ENCODE measurements at places on chromosomes 6 and 20.

DNA sequence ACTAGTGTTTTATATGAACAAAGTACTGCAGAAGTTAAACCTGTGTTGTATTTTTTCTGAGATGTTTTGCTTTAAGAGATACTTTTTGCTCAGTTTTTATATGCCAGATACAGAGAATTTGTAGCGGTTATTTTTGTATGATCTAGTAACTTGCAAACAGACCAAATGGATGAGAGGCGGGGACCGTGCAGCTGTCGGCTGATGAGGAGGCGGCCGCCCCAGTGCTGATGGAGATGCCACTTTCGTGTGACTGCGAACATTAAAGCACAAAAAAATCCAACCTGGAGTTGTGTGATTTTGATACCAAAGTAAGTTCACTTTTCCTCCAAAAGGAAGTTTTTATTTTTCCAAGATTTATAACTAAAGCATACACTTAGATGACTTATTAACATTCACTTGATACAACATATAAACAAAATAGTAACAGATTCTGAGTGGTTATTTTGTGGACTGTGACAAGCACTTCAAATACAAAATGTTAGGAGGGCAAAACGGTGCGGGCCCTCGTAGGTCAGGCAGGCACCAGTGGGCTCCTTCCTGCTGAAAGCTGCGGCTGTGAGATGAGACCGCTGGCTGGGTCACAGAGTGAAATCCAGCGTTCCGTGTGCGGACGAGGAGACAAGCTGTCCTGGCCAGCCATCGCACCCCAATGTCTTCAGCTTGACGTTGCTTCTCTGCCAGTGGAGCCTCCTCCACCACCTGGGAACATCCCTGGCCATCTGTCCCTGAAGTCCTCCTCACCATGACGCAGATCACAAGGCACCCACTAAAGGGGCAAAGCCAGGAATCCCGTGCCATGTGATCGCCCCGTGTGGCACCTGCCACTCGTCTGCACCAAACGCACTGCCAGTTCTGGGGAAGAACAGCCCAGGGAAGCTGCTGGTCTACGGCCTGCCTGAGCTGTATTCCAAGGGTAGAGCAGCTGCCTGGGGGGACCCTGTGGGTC is 4.0 kb upstream of the OGFR start:
- DNase-seq, result no peak

GRCh38 chr20:13554706-13555105 is 84.0 kb downstream of the TASP1 start:
- no peak for DNase-seq

GRCh38 chr6:74956559-74957428 is 249.1 kb downstream of the COL12A1 start:
- DNase-seq, result no peak

- DNase-seq, result no peak
These were observed 62.8 kb downstream of the SNX9 start for GRCh38 chr6:157885876-157886275.

DNA sequence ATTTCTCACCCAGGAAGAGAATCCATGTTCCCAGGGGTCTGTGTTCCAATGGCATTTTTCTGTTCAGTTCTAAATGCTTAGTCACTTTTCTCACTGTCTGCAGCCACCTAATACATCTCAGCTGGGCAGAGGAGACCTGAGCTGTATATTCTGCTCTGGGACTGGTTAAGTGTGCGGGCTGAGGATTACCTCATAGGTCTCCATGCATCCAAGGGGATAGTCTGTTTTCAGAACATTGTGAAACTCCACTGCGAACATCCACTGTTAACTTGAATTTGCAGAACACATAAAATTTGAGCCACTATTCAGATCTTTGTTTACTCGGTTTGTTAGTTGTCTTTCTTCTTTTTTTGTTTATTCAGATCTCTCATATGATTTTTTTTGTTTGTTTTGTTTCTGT is 947.1 kb downstream of the TFAP2A start:
- peak; percentile 87 for DNase-seq

DNA sequence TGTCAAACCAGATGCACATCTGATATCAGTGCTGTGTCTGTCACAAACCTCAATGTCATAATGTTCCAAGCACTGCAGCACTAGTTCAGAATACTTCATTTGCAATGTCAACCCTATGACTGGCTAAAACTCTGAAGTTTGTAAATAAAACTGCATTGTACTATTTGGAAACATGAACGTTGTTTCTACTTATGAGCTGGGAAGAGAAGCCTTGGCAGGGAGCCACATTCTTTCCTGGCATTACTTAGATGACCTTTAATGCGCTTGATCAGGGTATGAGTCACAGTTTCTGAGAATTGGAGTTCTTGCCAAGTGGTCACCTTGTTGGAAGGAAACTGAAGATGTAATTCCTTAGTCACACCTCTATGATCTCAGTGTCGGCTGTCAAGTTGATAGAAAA is 664.8 kb upstream of the MMS22L start:
- peak; percentile 26 for DNase-seq

GRCh38 chr6:79609225-79609595 is 21.9 kb upstream of the SH3BGRL2 start:
- DNase-seq, result no peak

- no peak for DNase-seq
These were observed 98.3 kb downstream of the HAO1 start for GRCh38 chr20:7841971-7842310.

DNA sequence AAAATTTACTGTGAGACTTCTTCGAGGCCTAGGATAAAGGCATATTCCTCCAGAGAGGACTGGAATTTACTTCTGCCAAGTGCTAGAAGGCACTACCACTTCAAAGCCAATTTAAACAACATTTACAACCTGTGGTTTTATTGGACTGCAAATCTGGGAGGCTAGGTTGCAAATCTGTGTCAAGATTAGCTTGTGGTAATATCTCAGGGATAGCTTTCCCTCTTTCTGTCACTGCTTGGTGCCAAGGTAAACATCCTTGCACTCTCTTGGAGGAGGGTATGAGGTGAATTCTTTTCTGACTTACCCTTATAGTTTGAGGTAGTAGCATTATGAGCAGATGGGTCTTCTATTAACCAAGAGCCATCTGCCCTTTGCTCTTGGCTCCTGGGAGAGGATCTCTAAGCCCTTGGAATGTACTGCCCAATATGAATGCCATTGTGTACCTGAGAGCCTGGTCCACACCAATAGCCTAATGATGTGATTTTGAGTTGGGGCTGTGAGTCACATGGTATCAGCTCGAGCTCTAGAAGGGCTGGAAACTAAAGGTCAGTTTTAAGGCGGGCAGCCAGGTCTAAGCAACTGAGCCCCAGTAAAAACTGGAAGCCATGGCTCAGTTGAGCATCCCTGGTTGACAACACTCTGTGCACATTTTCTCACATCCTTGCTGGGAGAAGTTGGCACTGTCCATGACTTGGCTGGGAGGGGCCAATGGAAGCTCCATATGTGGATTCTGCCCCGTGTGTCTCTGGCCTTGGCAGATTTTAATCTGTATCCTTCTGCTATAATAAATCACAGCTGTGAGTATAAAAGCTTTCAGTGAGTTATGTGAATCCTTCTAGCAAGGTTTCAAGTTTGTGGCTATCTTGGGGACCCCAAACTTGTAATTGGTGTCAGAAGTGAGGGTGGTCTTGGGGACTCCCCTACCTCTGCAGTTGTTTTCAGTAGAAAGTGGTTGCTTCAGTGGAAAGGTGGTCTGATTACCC is 188.1 kb downstream of the UBE3D start:
- DNase-seq, result no peak

GRCh38 chr6:82494367-82494766 is 130.8 kb downstream of the TPBG start:
- DNase-seq, result no peak

GRCh38 chr6:48977573-48977972 is 485.5 kb downstream of the MMUT start:
- DNase-seq, result no peak

GRCh38 chr6:97215157-97215769 is 67.8 kb downstream of the MMS22L start:
- DNase-seq, result no peak

DNA sequence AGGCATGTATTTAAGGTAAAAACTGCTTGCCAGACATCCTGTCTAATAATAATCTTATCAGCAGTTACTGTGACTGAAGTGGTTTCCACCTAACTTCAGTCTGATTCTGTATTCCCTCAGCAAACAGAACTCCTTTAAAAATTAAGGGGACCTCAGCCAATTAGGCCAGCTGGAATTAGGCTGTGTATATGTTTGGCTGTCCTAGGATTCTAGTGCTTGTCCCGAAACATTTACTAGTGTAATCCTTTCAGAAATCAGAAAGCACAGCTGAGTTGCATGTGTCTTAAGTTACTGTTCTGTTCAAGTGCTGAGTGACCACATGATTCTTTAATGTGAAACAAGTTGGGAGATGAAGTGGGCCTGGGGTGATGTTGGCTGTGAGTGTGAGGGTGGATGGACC is 120.9 kb upstream of the SUPT3H start:
- DNase-seq, result no peak

GRCh38 chr6:63787021-63787420 is 151.4 kb downstream of the PHF3 start:
- DNase-seq, result no peak

GRCh38 chr6:83804886-83805285 is 48.3 kb upstream of the RIPPLY2 start:
- no peak for DNase-seq

DNA sequence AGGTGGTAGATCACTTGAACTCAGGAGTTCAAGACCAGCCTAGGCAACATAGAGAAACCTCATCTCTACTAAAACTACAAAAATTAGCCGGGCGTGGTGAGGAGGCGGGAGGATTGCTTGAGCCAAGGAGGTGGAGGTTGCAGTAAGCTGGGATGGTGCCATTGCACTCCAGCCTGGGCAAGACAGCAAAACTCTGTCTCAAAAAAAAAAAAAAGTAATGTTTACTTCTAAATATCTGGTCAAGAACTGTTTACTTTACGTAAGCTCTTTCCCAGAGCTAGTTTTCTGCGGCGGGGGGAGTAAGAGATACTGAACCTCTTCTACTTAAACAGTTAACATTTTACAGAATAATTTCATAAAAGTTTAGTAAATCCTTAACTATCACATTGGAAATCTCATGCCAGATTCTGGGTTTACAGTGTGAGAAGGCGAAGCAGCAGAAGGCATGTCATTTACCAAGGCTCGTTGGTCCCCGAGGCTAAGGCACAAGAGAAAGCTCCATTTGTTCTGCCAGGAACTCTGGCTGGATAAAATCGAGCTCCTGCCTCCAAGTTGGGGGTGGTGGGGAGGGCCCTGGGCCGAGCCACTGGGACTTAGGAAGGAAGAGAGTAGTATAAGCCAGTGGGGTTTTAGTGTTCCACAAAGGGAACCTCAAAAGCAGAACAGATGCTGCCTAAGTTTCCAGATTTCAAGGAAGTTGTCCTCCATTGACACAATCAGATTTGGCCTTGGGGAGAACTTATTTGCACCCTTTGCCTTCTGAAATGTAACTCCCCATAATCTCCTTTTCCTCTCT is 41.7 kb downstream of the ARFGEF2 start:
- no peak for DNase-seq

GRCh38 chr6:75941509-75941908 is 131.0 kb downstream of the IMPG1 start:
- DNase-seq, result no peak

DNA sequence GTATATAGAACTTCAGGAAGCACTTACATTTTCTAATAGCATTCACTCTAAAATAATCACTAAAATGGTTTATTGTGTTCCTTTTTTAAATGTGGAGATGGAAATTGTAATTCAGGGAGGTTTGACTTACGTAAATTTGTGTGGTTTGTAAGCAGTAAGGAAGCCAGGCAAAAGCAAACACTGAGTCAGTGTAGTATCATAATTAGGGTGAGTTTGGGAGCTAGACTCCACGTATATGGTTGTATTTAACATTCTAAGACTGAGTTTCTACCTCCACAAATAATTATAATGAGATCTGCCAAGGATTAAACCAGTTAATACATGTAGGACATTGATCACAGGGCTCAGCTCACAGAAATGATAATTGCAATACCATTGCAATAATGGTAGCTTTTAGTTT is 425.5 kb downstream of the CBLN4 start:
- DNase-seq, result no peak

Data from NCI-H2029 (cell line).